Activated CD8-positive, alpha-beta T cell treated with anti-CD3 and anti-CD28 coated beads for 36 hours (primary cell): ENCODE measurements at places on chromosomes 4 and X. TPM values are rescaled to one million over a fixed set of nuclear protein-coding genes. Genes with fewer than 3 reads are reported as not detected.

GRCh38 chrX:44456685-44457084, 86.0 kb downstream of the FUNDC1 start:
- no peaks in the 10 kb centered on the region for H3K27me3 ChIP-seq
- no peaks in the 10 kb centered on the region for H3K4me1 ChIP-seq
- no peaks in the 10 kb centered on the region for H3K36me3 ChIP-seq

DNA sequence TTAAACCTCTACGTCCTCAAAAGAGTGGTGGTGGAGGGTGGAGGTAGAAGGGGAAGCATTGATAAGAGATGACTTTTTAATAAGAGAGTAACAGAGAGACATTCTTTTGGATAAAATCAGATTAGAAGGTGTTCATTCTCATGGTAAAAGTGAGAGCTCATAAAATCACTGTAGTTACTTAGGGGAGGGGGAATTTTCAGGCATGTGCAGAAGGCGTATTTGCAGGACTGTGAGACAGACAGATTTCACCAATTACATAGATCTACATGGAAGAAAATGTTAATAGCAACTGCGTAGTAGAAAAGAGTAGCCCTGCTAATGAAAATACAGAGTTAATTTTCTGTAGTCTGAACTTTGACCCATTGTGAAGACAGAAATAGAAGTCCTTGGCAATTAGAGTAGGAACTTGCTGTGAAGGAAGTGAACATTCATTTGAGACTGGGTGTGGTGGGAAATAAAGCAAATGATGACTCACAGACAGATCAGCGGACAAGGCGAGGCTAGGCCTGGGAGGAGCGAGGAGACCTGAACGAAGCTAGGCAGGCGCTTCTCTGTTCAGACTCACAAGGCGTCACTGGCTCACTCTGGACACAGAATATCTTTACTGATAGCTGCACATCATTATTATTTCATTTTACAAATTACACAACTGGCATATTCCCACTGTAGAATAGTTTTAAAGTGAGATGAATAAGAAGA, 57.2 kb upstream of the FAM9C start:
- DNase-seq = peak; percentile 63
- no peaks in the 10 kb centered on the region for H3K27me3 ChIP-seq
- peak overlapping the region; percentile 60 for H3K27ac ChIP-seq
- no peak overlapping the region for H3K4me3 ChIP-seq
- peaks cover 48% of the 10 kb centered on the region for H3K4me1 ChIP-seq

DNA sequence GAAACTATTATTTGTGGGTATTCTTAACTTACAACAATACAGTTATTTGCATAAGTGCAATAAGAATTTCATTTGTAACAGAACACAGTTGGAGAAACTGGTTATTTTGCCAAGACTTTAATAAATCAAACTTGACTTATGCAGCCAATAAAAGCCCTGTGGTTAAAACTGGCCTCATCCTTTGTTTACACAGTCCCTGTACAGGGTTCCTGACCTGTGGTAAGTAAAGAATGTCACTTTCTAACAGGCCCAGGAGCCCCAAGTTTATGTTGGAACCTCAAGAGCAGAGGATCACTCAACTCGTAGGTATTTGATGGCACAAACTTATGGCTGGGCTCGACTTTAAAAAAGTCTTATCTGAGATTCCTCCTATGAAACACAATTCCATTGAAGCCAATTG, 88.6 kb upstream of the PTCHD1 start:
- H3K36me3 ChIP-seq = no peaks in the 10 kb centered on the region
- H3K27ac ChIP-seq = no peak overlapping the region
- DNase-seq = no peak
- no peaks in the 10 kb centered on the region for H3K4me1 ChIP-seq
- H3K4me3 ChIP-seq = no peak overlapping the region

- H3K27me3 ChIP-seq = no peaks in the 10 kb centered on the region
- H3K36me3 ChIP-seq = peaks cover 6% of the 10 kb centered on the region
- H3K27ac ChIP-seq = peak overlapping the region; percentile 46
- no peak overlapping the region for H3K4me3 ChIP-seq
- peaks cover 62% of the 10 kb centered on the region for H3K4me1 ChIP-seq
Measured at GRCh38 chrX:46713672-46714490, 45.0 kb downstream of the SLC9A7 start.

DNA sequence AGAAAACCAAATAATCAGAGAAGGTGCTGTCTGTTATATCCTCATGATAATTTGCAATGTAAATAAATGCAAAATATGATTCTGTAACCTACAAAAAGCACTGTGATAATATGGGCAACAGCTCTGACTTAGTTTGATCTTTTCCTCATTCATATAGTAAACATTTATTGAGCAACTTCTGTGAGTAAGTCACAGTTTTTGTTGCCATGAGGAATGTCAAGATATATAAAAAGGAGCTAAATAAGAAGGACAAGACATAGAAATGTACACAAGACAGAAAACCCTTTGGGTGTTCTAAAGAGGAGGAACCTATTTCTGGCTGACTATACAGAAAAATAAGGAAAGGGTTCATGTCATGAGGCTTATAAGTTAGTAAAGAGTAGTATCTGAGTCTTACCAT, 44.3 kb downstream of the ARSJ start:
- no peaks in the 10 kb centered on the region for H3K4me1 ChIP-seq
- H3K4me3 ChIP-seq = no peak overlapping the region
- no peak overlapping the region for H3K27ac ChIP-seq
- no peak for DNase-seq
- H3K27me3 ChIP-seq = no peaks in the 10 kb centered on the region

DNA sequence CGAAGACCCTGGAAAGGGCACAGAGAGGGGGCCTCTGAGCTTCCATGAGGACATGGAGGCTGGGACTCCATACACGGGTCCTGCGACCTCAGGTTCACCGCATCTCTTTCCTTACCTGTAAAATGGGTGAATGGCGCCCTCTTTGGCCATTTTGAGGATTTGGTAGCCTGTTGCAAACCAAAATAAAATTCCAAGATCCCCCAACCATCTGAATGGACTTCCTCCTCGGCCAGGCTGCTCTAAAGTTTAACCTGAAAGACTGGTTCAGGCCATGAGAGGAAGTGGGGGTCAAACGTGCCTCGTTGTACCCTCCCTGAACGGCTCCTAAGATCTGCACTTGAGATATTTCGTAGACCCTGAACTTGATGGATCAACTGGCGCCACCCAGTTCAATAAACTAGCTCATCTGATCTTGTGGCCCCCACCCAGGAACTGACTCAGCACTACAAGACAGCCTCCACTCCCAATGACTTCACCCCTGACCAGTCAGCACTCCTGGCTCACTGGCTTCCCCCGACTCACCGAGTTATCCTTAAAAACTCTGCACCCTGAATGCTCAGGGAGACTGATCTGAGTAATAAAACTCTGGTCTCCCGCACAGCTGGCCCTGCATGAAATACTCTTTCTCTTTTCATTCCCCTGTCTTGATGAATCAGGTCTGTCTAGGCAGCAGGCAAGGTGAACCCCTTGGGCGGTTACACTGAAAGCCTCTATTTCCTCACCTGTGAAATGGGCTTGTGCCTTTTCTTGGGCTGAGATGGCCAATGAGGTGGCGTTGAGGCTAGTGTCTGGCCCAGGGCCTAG, 32.9 kb upstream of the GPR78 start:
- no peak overlapping the region for H3K27ac ChIP-seq
- H3K36me3 ChIP-seq = no peaks in the 10 kb centered on the region
- H3K4me1 ChIP-seq = no peaks in the 10 kb centered on the region
- no peak overlapping the region for H3K4me3 ChIP-seq

- no peak for DNase-seq
- H3K36me3 ChIP-seq = no peaks in the 10 kb centered on the region
- H3K4me3 ChIP-seq = no peak overlapping the region
- H3K4me1 ChIP-seq = peaks cover 39% of the 10 kb centered on the region
Measured at GRCh38 chr4:140136509-140136908, 17.5 kb downstream of the MAML3 start.

The MSANTD1 gene
- total RNA-seq = 0.43 TPM

The AREG gene
- 0.67 TPM for total RNA-seq

The CNGA1 gene
- total RNA-seq = 0.50 TPM

The ETDA gene
- total RNA-seq = not detected

The CXCR3 gene
- total RNA-seq = 43.8 TPM

The VEGFC gene
- total RNA-seq = not detected

The DYNLT3 gene
- total RNA-seq = 26.6 TPM

The MUC7 gene
- total RNA-seq = not detected
